HepG2 (cell line): ENCODE measurements at places on chromosomes 1 and 21. TPM values are rescaled to one million over a fixed set of nuclear protein-coding genes. Genes with fewer than 3 reads are reported as not detected.

C1orf185 gene
- not detected in 2 replicates for total RNA-seq

MROH9 gene
- total RNA-seq: not detected in 2 replicates

OR2T29 gene
- total RNA-seq: not detected in 2 replicates

TRIM63 gene
- not detected in 2 replicates for total RNA-seq

ZFP69 gene
- total RNA-seq: 5.6 and 6.3 TPM in 2 replicates

SRGAP2 gene
- 24.0 and 25.2 TPM in 2 replicates for total RNA-seq

PCSK9 gene
- total RNA-seq: 31.2 and 80.5 TPM in 2 replicates

DNA sequence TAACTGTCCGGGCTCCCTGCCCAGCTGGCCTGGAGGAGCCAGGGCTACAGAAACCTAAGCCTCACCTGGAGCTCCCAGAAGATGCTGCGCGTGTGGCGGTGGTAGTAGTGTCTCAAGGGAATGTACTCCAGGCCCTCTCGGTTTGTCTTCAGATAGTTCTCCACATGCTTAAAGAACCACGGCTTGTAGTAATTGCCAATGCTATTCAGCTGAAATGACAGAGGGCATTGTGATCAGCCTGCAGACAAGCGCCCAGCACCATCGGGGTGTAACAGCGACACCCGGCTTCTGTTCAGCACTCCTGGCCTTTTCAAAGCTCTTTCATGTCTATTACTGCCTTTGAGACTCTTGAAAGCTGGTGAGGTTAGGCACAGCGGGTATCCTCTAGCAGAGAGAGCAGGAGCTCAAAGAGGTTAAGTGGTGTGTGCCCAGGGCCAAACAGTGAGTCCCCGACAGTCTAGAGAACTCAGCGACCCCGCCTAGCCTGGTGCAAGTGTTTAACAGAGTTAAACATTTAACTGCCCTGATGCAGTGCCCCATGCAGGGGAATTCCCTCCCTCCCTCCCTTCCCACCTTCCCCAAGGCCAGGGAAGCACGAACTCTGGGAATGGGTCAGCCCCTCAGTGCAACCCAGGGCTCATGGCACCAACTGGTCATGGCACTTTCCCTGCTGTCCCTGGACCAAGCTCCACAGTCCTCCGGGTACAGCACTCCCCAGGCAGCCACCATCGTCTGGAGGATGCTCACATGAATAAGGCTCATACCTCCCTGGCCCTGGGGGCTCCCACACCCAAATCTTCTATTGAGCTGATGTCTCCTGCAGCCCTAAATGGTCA lies 21.5 kb downstream of the DHCR24 start:
- H3K4me1 ChIP-seq: peaks cover 100% of the 10 kb centered on the region
- H3K4me3 ChIP-seq: peak overlapping the region; percentile 59
- no peaks in the 10 kb centered on the region for H3K27me3 ChIP-seq
- peaks cover 50% of the 10 kb centered on the region for H3K36me3 ChIP-seq
- H3K27ac ChIP-seq: peak overlapping the region; percentile 90
- peak; percentile 89 for DNase-seq

GRCh38 chr21:41370840-41371684 lies 9.2 kb downstream of the MX2 start:
- no peaks in the 10 kb centered on the region; the same call in 2 of the 3 replicates for H3K27me3 ChIP-seq
- no peak for DNase-seq
- H3K4me3 ChIP-seq: peak overlapping the region; percentile 73
- peaks cover 50% of the 10 kb centered on the region for H3K4me1 ChIP-seq

DNA sequence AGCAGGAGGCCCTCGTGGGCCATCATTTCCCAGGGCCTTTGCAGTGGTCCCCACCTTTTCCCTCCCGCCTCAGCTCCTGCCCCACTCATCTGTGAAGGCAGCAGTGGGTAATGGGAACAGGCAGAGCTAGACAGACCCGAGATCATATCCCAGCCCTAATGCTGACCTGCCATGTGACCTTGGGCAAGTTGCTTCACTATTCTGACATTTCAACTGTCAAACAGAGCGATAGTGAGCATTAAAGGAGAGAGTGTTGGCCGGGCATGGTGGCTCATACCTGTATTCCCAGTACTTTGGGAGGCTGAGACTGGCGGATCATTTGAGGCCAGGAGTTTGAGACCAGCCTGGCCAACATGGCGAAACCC lies 51.7 kb downstream of the RPS6KA1 start:
- H3K27ac ChIP-seq: no peak overlapping the region
- no peaks in the 10 kb centered on the region for H3K36me3 ChIP-seq
- no peaks in the 10 kb centered on the region for H3K4me1 ChIP-seq
- H3K27me3 ChIP-seq: no peaks in the 10 kb centered on the region
- H3K4me3 ChIP-seq: no peak overlapping the region

DNA sequence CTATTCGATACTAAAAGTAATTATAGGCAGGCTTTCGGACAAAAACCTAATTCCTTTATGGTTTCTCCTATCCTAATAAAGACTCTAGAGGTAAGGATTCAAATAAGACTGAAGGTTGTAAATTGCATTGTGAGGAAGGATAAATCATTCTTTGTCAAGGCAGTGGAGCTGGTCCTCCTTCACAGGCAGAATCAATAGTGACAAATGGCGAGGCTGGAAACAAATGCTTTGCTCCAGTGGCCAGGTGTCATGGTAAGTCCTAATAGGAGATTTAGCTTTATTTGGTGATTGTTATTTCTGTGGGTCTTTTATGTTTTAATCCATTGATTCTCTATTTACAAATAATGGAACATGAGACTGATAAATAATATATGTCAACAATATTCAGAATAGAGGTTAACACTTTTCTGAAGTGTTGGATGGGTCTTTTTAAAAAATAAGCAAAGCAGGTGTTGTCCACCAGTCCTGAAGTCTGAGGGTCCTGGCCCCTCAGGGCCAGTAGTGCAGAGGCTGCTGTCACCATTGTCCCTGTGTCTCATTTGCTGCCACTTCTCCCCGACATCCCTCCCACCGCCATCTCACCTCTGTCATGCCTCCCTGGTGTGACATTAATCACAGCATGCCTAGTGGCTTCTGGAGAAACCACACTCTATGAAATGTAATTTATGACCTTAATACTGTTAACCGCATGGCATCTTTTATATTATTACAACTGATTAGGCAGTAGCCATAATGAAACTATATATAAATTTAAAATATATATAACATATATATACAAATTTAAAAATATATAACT lies 120.9 kb upstream of the MAGI3 start:
- no peaks in the 10 kb centered on the region for H3K36me3 ChIP-seq
- no peak overlapping the region for H3K27ac ChIP-seq

- no peak for DNase-seq
- H3K4me1 ChIP-seq: peaks cover 48% of the 10 kb centered on the region
- peak overlapping the region; percentile 73 for H3K4me3 ChIP-seq
- no peaks in the 10 kb centered on the region for H3K36me3 ChIP-seq
Observed at GRCh38 chr1:180501865-180502360, 464 bp downstream of the ACBD6 start.

GRCh38 chr21:46366091-46366490 lies 42.1 kb downstream of the PCNT start:
- no peak overlapping the region for H3K27ac ChIP-seq
- peaks cover 72% of the 10 kb centered on the region; the same call in 2 of the 3 replicates for H3K36me3 ChIP-seq
- no peaks in the 10 kb centered on the region for H3K27me3 ChIP-seq
- H3K4me1 ChIP-seq: no peaks in the 10 kb centered on the region
- H3K4me3 ChIP-seq: no peak overlapping the region
- DNase-seq: no peak

GRCh38 chr21:43874085-43874805 lies 9.2 kb downstream of the AGPAT3 start:
- no peak overlapping the region for H3K4me3 ChIP-seq
- peaks cover 17% of the 10 kb centered on the region for H3K4me1 ChIP-seq
- peaks cover 3% of the 10 kb centered on the region; the same call in 1 of the 2 replicates for H3K36me3 ChIP-seq
- H3K27me3 ChIP-seq: no peaks in the 10 kb centered on the region
- no peak overlapping the region for H3K27ac ChIP-seq
- no peak for DNase-seq

- H3K4me3 ChIP-seq: no peak overlapping the region
- H3K27me3 ChIP-seq: no peaks in the 10 kb centered on the region
- H3K4me1 ChIP-seq: peaks cover 29% of the 10 kb centered on the region
- H3K36me3 ChIP-seq: peaks cover 15% of the 10 kb centered on the region
Observed at GRCh38 chr21:44778094-44778493, 23.5 kb downstream of the UBE2G2 start.

DNA sequence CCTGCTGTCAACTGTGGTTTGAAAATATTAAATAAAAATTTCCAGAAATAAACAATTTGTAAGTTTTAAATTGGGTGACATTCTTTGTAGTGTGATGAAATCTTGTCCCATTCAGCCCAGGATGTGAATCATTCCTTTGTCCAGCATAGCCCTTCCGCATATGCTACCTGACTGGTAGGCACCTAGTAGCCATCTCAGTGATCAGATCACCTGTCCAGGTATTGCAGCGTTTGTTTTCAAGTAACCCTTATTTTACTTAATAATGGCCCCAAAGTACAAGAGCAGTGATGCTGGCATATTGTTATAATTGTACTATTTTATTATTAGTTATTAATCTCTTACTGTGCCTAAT lies 351.6 kb upstream of the B3GALT2 start:
- H3K27ac ChIP-seq: no peak overlapping the region
- H3K27me3 ChIP-seq: no peaks in the 10 kb centered on the region
- no peak overlapping the region for H3K4me3 ChIP-seq
- no peak for DNase-seq

GRCh38 chr1:20586953-20587660 lies 1.8 kb upstream of the CDA start:
- peaks cover 34% of the 10 kb centered on the region for H3K4me1 ChIP-seq
- no peak overlapping the region for H3K4me3 ChIP-seq
- DNase-seq: no peak
- no peak overlapping the region for H3K27ac ChIP-seq
- H3K36me3 ChIP-seq: no peaks in the 10 kb centered on the region
- peaks cover 1% of the 10 kb centered on the region; the same call in 1 of the 2 replicates for H3K27me3 ChIP-seq

- no peaks in the 10 kb centered on the region for H3K27me3 ChIP-seq
- H3K4me1 ChIP-seq: peaks cover 38% of the 10 kb centered on the region
- H3K4me3 ChIP-seq: no peak overlapping the region
Observed at GRCh38 chr1:214441119-214441518, 110.3 kb downstream of the PTPN14 start.

- H3K4me1 ChIP-seq: no peaks in the 10 kb centered on the region
- no peak overlapping the region for H3K27ac ChIP-seq
- H3K36me3 ChIP-seq: no peaks in the 10 kb centered on the region
- H3K27me3 ChIP-seq: no peaks in the 10 kb centered on the region
- no peak overlapping the region for H3K4me3 ChIP-seq
Observed at GRCh38 chr1:67802565-67802964, 30.7 kb downstream of the GNG12 start.

- H3K4me1 ChIP-seq: no peaks in the 10 kb centered on the region
- DNase-seq: no peak
Observed at GRCh38 chr1:38563942-38564735, 295.4 kb downstream of the RRAGC start.

DNA sequence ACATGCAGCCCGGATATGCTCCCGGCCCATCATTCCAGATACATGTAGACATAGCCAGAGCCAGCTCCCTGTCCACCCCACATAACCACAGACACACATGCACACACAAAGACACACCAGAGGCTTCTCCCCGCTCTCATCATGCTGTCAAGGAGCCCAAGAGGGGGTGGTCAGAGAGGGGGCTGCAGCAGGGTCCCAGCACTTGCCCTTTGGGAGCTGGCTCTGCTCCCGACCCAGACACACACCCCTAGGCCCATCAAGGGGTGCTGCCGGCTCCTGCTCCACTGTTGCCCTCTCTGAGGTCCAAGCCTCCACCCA lies 2.6 kb downstream of the PTAFR start:
- DNase-seq: no peak
- H3K27ac ChIP-seq: no peak overlapping the region
- peaks cover 23% of the 10 kb centered on the region; the same call in 1 of the 3 replicates for H3K27me3 ChIP-seq
- H3K4me1 ChIP-seq: peaks cover 60% of the 10 kb centered on the region
- no peaks in the 10 kb centered on the region for H3K36me3 ChIP-seq

- H3K4me1 ChIP-seq: peaks cover 49% of the 10 kb centered on the region
- peak overlapping the region; percentile 90 for H3K4me3 ChIP-seq
- no peak for DNase-seq
- H3K36me3 ChIP-seq: peaks cover 15% of the 10 kb centered on the region; the same call in 2 of the 3 replicates
- peak overlapping the region; percentile 88 for H3K27ac ChIP-seq
Observed at GRCh38 chr1:19597496-19598309, 46.4 kb upstream of the NBL1 start.

DNA sequence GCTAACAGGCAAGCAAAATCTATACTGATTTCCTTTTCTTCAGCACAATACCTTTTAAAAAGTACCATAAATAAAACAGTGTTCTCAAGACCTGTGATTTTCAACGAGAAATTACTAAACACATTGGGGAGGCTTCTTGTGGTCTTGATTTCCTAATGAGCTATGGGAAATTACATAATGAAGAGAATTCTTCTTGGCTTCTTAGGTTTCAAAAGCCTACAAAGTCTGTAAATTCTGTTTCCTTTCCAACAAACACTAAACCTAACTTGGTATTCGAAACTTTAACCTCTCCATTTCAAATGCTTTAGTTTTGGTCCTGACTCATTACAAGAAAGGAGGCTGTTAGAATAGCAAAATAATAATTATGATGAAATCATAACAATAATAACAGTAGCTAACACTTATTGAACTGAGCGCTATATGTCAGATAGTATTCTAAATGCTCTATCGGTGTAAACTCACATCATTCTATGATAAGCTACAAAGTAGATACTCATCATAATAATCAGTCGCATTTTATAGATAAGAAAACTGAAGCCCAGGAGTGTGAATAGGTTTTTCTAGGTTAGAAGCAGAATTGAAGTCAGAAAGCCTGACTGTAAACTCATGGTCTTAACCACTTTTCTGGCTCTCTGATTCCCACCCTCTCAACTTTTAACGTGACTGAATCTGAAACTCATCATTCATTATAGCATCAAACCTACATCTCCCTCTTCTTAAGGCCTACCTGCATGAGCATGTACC lies 486.7 kb downstream of the SMYD3 start:
- no peaks in the 10 kb centered on the region for H3K4me1 ChIP-seq
- no peaks in the 10 kb centered on the region for H3K36me3 ChIP-seq
- DNase-seq: no peak
- H3K27ac ChIP-seq: no peak overlapping the region
- H3K4me3 ChIP-seq: no peak overlapping the region

GRCh38 chr1:150256198-150256553 lies 1.4 kb upstream of the CA14 start:
- H3K4me1 ChIP-seq: peaks cover 52% of the 10 kb centered on the region
- peak overlapping the region; percentile 73 for H3K27ac ChIP-seq
- no peaks in the 10 kb centered on the region for H3K27me3 ChIP-seq
- no peaks in the 10 kb centered on the region for H3K36me3 ChIP-seq
- H3K4me3 ChIP-seq: peak overlapping the region; percentile 78
- DNase-seq: no peak
